ENCODE measurements at places on chromosomes 2 and 18.

GRCh38 chr2:75503048-75503607, 57.6 kb downstream of the EVA1A start:
- no peak for DNase-seq

DNA sequence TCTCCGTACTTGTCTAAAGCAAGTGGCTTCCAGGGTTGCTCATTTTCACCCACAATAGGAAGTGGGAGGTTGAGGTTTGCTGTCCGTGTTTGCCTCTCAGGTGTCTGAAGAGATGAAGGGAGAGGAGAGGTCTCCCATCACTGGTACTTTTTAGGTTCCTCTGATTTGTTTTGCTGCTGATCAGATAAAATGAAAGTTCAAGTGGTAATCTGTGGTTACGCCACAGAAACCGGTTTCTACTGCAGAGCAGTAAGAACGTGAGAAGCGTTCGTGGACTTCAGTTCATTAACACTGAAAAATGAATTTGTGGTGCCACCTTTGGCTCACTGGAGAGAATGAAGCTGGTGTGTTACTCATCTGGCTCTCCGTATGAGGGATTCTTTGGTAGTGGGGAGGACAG, 118.2 kb downstream of the GBX2 start:
- no peak for DNase-seq

GRCh38 chr2:158934170-158934569, 34.3 kb upstream of the TANC1 start:
- no peak for DNase-seq

GRCh38 chr2:4900861-4901770, 791.1 kb upstream of the SOX11 start:
- no peak for DNase-seq

- no peak for DNase-seq
These were observed 893.9 kb upstream of the ACVR2A start for GRCh38 chr2:146950911-146951310.

GRCh38 chr2:191800874-191801273, 46.0 kb downstream of the CAVIN2 start:
- DNase-seq, result no peak

Data from activated CD8-positive, alpha-beta memory T cell treated with anti-CD3 and anti-CD28 coated beads, Interleukin-2, amount 50 U/mL, for 48 hours (primary cell).